ENCODE measurements at places on chromosomes 2 and 18.

DNA sequence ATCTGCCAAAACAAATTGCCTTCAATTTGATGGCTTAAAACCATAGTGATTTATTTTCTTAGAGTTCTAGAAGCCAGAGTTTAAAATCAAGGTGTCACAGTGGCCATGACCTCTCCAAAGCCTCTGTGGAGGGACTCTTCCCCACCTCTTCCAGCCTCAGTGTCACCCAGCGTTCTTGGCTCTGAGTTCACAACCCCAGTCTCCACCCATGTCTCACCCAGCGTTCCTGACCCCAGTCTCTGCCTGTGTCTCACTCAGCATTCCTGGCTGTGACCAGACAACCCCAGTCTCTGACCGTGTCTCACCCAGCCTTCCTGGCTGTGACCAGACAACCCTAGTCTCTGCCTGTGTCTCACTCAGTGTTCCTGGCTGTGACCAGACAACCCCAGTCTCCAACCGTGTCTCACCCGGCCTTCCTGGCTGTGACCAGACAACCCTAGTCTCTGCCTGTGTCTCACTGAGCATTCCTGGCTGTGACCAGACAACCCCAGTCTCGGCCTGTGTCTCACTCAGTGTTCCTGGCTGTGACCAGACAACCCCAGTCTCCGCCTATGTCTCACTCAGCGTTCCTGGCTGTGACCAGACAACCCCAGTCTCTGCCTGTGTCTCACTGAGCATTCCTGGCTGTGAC lies 299.3 kb downstream of the GALR1 start:
- DNase-seq = no peak
- H3K27me3 ChIP-seq = no peaks in the 10 kb centered on the region
- H3K27ac ChIP-seq = no peak overlapping the region
- no peaks in the 10 kb centered on the region for H3K4me1 ChIP-seq
- no peaks in the 10 kb centered on the region for H3K36me3 ChIP-seq

DNA sequence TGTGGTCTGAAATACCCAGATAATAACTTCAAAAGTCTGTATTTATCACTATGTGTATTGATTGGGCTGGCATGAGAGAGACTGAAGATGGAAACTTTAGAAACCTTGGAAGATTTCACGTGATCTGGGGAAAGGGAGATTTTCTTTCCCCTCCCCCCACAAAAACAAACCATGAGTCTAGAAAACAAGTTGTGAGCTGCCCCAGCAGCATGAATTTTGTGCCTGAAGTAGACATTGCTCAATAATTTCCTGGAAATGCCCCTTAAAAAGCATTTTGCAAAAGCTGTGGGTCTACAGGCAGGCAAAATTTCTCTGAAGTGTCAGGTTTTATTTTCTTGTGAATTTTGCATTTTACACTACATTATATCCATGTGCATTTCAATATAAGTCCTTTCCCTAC lies 101.8 kb downstream of the ETAA1 start:
- H3K27me3 ChIP-seq = no peaks in the 10 kb centered on the region
- H3K4me1 ChIP-seq = peaks cover 12% of the 10 kb centered on the region
- H3K27ac ChIP-seq = no peak overlapping the region

DNA sequence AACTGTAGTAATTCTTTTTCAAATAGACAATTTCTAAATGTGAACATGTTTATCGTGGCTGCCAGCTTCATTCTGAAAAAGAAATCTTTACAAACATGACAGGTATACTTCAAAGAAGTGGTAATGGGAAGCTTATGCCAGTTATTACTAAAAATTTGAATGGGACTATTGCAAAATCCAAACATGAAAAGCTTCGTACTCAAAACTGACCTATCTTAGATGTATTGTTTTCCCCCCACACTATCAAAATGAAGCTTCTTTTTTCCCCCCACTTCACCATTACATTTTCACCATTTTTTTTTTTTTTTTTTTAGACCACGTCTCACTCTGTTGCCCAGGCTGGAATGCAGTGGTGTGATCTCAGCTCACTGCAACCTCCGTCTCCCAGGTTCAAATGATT lies 50.4 kb upstream of the SERTAD2 start:
- peaks cover 10% of the 10 kb centered on the region for H3K4me1 ChIP-seq
- H3K27ac ChIP-seq = no peak overlapping the region
- H3K4me3 ChIP-seq = no peak overlapping the region
- no peaks in the 10 kb centered on the region for H3K27me3 ChIP-seq
- DNase-seq = no peak
- no peaks in the 10 kb centered on the region for H3K36me3 ChIP-seq

DNA sequence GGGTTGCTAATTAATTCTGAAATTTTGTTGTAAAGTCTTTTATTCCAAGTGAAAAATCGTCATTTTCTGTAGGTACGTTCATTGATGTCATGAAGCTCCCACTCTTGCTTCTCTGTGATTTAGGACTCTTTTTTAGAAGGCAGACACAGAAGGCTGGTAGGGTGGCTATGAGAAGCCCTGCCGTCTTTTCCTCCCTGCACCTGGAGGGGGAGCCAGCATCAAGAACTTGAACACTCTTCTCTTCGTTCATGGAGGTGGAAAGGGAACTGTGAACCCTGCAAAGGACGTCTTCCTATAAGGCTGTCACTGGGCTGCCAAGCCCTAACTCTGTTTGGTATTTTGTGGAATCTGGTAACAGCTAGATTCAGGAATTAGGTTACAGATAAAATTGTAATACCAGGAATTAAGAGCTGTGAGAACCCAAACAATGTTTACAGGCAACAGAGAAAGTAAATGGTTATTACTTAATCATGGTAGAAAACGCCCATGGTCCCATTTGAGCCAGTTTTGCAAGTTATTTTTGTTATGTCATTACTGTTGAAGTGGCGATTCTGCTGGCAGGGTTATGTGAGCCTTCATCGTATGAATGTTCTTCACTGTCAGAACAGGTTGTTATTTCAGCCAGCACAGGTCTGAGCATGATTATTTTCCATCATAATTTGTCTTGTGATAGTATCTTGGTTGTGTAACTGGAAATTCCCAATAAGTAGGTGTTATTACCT lies 112.2 kb downstream of the OSBPL6 start:
- H3K4me1 ChIP-seq = no peaks in the 10 kb centered on the region

DNA sequence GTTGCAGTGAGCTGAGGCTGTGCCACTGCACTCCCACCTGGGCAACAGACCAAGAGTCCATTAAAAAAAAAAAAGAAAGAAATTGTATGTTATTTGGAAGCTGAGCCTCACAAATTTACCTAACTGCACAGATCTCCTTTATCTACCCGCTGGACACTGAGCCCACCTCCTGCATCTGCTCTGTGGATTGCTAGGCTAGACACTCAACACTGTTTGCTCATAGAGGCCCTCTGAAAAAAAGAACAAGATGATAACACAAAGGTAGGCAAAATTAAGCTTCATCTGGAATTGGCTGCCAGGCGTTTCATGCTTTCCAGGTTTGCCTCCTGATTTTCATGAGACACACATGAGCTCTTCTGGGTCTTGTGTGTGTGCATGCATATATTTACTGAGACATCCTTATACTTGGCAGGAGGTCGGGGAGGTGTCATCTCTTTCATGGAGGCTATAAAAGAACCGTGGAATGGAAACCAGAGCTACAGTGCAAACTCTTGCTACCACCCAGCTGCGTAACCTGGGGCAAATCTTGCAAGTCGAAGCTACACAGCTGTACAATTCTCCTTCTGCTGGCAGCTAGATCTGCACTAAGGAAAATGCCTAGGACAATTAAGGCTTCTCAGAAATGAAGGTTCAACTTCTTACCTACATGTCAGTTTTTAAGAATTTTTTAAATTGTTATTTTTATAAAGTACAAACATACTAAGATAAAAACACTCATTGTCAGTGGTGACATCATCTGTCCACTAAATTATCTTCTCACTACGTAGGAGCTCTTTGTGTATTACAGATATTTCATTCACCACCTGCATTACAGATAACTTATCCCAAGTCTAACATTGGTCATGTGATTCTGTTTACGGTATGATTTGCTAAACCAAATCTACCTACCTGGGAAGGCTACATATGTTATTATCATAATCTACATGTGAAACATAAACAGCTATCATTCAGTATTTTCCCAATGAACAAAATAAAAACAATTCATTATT lies 63.1 kb downstream of the CABYR start:
- no peaks in the 10 kb centered on the region for H3K4me1 ChIP-seq
- no peak for DNase-seq
- H3K27ac ChIP-seq = no peak overlapping the region
- H3K36me3 ChIP-seq = no peaks in the 10 kb centered on the region
- no peaks in the 10 kb centered on the region for H3K27me3 ChIP-seq

DNA sequence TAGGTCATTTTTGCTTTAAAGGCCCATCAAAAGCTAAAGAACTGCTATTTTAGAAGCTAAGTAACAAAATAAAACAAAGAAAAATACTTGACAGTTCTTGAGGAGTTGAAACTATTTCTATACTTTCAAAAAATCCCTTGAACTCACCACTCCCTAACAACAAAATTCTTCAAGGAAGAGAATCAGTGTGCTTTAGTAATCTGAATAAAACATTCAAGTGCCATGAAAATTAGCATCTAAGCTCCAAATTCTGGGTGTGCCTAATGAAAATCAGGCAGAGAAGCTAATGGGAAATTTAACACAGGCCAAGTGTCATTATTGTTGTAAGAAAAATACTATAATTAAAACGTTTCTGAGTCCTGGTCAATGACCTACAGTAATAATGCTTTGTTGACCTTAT lies 456.3 kb downstream of the ZEB2 start:
- no peaks in the 10 kb centered on the region for H3K27me3 ChIP-seq
- H3K27ac ChIP-seq = no peak overlapping the region
- no peaks in the 10 kb centered on the region for H3K4me1 ChIP-seq

DNA sequence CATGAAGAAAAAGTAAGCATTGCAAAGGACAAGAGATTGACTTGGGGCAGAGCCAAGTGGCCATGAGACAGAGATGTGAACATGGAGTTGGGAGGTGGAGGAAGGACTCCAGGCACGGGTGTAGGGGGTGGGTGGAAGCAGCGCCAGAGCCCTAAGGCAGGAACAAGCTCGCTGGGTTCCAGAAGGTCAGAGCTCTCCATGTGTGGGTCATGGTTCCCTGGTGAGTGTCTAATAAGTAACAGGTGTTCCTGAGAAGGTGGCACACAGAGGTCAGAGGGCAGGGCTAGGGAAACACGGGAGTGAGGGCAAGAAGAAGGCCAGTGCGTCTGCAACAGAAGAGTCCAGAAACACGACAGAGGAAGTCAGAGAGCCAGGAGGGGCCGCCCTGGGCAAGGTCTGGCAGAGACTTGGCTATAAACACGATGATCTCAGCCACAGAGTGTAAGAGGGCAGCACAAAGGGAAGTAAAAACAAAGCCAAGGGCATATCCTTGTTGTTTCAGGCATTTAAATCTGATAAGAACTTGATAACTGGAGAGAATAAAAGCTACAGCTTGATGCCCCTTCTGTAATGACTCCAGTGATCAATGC lies 260.8 kb downstream of the TGIF1 start:
- no peaks in the 10 kb centered on the region for H3K4me1 ChIP-seq
- peaks cover 7% of the 10 kb centered on the region for H3K27me3 ChIP-seq
- H3K27ac ChIP-seq = no peak overlapping the region
- DNase-seq = no peak
- no peak overlapping the region for H3K4me3 ChIP-seq
- no peaks in the 10 kb centered on the region for H3K36me3 ChIP-seq

DNA sequence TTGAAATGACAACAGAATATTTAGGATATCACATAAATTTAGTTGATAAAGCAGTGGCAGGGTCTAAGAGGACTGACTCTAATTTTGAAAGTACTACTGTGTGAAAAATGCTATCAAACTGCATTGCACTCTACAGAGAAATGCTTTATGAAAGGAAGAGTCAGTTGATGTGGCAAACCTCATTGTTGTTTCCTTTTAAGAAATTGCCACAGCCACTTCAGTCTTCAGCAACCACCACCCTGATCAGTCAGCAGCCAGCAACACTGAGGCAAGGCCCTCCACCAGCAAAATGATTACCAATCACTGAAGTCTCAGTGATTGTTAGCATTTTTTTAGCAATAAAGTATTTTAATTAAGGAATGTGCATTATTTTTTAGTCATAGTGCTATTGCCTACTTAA lies 488.7 kb upstream of the SLC39A10 start:
- DNase-seq = no peak
- H3K4me3 ChIP-seq = no peak overlapping the region
- H3K27me3 ChIP-seq = no peaks in the 10 kb centered on the region
- H3K27ac ChIP-seq = no peak overlapping the region
- H3K36me3 ChIP-seq = no peaks in the 10 kb centered on the region
- H3K4me1 ChIP-seq = no peaks in the 10 kb centered on the region

DNA sequence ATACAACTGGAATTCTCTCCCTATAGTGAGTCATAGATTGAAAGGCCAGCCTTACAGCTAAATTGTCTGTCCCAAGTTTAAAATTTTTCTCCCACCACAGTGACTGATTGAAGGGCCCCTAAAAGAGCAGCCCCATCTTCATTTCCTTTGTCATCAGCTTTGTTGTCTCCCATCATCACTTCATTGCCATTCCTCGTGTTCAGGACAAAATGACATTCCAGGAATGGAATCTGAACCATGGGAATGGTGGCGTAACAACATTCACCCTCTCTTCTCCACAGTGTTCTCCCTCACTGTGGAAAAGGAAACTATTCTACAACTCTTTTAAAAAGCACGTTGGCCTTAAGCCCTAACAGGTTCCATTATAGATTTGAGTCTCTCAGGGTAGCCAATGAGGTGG lies 52.1 kb downstream of the PSTPIP2 start:
- no peak overlapping the region for H3K4me3 ChIP-seq
- no peaks in the 10 kb centered on the region for H3K27me3 ChIP-seq
- no peak overlapping the region for H3K27ac ChIP-seq
- no peaks in the 10 kb centered on the region for H3K36me3 ChIP-seq
- no peak for DNase-seq

DNA sequence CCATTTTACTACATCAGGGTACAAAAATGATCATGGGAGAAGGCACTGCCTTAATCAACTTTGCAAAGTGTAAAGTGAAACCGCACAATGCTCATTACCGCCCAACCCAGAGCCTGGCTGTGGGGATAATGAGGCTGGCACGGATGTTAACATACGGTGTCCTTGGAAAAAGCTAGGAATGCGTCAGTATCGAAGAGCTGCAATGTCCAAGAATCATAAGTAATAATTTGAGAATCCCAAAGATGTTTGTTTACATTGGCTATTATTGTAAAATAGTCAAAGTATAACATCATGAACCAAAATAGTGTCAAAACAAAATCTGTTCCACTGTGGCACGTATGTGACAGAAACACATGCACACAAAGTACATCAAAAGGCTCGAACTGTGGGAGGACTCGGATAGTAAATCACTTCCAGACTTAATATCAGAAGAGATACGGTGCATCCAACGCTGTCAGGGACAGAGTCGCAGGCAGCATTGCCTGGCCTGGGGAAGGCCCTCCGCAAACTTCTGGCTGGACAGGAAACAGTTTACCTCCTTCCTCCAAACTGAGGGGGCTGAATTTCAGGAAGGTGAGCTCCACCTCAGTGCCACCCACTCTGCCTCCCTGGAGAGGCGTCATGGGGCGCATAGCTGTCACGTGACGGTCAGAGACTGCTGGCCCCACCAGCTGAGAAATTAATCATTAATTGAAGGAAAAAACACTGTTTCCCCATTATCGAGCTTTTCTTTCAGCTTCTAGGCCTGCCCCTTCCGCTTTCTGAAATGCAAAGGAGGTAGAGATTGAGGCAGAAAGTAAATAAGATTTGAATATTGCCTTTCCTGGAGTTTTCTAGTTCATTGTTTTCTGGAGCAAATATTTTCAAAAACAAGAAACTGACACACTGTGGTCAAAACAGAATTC lies 1.8 kb upstream of the ID2 start:
- H3K27ac ChIP-seq = peak overlapping the region; percentile 97
- peaks cover 27% of the 10 kb centered on the region for H3K36me3 ChIP-seq
- peak overlapping the region; percentile 52 for H3K4me3 ChIP-seq

- no peak overlapping the region for H3K27ac ChIP-seq
- no peaks in the 10 kb centered on the region for H3K36me3 ChIP-seq
- no peaks in the 10 kb centered on the region for H3K27me3 ChIP-seq
- H3K4me1 ChIP-seq = peaks cover 13% of the 10 kb centered on the region
These were observed 2.1 kb downstream of the HADHB start for GRCh38 chr2:26246818-26247217.

Measured in SJSA1 (cell line).